Breast epithelium (tissue), 4 donors: ENCODE measurements at places on chromosomes 4 and X. TPM values are rescaled to one million over a fixed set of nuclear protein-coding genes. Genes with fewer than 3 reads are reported as not detected.

- no peak for DNase-seq
Observed at GRCh38 chrX:108138814-108139702, 47.5 kb downstream of the ATG4A start.

- DNase-seq = no peak
Observed at GRCh38 chrX:57453901-57454300, 137.9 kb upstream of the ZXDB start.

DNA sequence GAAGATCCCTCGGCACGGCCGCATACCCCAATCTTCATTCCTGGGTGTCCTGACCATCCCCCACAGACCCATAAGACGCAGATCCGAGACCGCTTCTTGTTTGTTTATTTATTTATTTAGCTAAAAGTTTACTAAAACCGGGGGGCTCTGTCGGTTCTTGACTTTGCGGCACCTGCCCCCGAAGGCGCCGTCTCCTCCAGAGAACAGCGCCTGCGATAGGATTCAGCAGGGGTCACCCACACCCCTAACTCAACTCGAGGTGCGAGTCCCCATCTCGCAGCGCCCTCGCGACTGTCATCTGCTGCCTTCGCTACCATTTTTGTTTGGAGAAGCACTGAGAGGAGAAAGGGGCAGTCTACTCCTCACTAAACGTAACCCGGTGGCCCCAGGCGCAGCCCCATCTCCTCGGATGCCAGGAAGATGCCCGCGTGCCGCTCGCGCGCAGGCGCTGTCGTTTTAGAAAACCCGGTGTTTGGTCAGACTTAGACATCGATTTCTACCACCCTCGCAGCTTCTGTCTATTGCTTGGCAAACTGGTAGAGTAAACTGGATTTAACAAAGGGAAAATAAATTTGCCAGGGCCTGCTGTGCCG lies 18.9 kb upstream of the GPR101 start:
- DNase-seq = no peak

GRCh38 chr4:94833394-94833793 lies 75.6 kb downstream of the BMPR1B start:
- DNase-seq = no peak

GRCh38 chrX:78517124-78517523 lies 142.0 kb downstream of the RTL3 start:
- DNase-seq = no peak

DNA sequence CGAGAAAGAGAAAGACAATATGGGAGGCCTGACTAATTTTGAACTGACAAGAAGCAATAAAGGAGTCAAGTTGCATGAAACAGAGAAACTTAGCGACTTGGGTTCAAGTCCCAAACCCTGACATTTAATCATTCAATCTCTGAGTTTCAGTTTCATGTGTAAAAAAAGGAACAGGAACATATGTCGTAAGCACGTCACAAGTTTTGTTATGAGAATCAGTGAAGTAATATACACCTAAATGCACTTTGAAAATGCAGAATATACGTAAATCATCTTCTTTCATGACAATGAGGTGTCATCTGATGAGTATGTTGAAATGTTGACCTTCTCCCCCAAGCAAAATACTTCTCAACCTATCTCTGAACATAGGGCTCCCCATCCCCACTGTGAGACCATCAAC lies 10.4 kb downstream of the ACOT9 start:
- DNase-seq = no peak

DNA sequence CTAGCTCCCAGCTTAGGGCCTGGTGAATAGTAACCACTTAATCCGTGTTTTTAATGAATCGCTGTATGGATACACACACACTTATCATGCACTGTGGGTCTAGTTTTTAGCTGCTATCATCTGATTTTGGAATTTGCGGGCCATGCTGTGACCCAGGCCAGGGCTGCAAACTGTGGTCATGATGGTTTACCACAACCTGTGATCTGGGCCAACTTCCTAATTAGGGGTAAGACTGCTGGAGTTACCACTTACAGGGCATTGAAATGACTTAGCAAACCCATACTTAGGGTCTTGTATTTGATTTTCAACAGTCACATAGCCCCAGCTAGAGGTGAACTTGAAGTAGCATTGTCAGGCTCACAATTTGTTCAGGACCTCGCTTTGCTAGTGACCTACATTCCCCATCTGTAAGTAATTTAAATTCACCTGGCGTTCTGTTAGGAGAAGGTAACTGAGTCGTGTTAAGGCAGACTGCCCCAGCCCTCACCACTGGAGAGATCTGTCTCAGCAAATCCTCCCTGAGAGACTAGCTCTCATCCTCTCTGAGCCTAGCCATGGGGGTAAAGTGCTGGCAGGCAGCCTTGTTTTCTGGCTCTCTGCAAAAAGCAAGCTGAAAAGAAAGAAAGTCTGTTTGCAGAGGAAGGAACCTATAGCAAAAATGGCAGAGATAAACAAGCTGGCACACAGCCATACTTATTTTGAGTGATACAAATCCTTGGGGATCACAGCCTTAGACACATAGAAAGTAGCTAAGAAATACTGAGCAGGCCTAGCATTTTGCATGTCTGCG lies 33.8 kb upstream of the EGFL6 start:
- no peak for DNase-seq

DNA sequence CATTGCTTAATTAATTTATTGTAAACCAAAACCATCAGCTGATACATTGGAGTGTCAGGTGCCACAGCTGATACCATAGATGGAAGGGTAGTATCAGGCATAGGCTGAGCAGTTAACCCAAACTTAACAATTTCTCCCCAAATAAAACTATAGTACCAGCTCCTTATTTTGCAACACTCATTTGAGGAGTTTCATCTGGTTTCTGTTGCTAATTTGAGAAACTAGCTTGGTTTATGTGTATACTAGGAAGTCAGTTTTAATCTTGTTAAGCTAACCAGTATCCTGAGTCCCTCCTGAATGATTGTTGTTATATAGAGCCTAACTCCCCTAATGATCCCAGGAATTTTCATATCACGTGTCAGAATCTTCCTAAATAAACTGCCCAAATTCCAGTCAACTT lies 12.7 kb downstream of the DCAF16 start:
- no peak for DNase-seq

DNA sequence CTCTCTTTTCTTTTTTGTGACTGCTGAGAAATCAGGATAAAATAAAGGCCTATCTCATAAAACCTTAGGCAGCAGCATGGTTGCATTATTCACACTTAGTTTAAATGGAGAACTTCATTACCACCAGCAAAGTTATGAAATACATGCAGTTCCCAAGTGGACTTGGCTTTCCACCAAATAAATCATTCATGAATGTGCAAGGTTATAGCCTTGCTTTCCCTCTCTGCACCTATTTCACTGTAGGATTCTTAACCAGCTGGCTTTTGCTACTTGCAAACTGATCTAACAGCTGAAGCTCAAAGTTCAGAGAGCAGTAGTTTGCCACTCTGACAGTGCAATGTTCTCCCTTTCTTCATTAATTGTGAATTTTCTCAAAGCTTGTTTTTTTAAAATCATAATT lies 140.1 kb upstream of the SMIM31 start:
- DNase-seq = no peak

TRPC5OS gene
- total RNA-seq = not detected

FMR1NB gene
- not detected for total RNA-seq

FGF13 gene
- 18.1 TPM for total RNA-seq

CNKSR2 gene
- total RNA-seq = 11.2 TPM

ARSJ gene
- 1.1 TPM for total RNA-seq

FAM47E gene
- 6.1 TPM for total RNA-seq
